ENCODE measurements at places on chromosomes 13 and 19.

GRCh38 chr13:52421216-52421615 is 15.2 kb upstream of the THSD1 start:
- no peak for DNase-seq

GRCh38 chr13:83065108-83065507 is 817.2 kb downstream of the SLITRK1 start:
- no peak for DNase-seq

GRCh38 chr13:109180905-109181425 is 551.6 kb downstream of the MYO16 start:
- DNase-seq, result no peak

DNA sequence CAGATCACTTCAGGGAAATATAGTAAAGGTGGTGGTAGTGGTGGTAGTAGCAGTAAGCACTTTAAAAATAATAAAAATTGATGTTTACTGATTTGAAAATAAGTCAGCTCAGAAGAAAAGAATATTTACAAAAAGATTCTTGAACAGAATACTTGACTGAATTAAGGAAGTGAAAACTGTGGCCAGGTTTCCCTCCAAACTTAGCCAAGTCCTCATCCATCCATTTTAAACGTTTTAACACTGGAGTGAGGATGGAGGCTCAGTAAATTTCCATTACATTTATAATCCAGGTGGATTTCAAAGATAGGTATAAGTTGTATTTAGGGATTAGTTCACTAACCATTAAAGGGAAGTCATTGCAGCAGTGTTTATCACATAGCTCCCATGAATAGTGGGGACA is 221.5 kb downstream of the RGCC start:
- no peak for DNase-seq

GRCh38 chr13:26220575-26220974 is 1.5 kb downstream of the RNF6 start:
- DNase-seq, result no peak

- DNase-seq, result no peak
These were observed 1.2 kb upstream of the ZFP36 start for GRCh38 chr19:39405261-39405957.

- no peak for DNase-seq
These were observed 308.6 kb downstream of the HS6ST3 start for GRCh38 chr13:96398486-96398885.

GRCh38 chr19:51025401-51025800 is 1.0 kb downstream of the KLK11 start:
- no peak for DNase-seq

GRCh38 chr19:41320185-41320518 is 10.2 kb downstream of the CCDC97 start:
- no peak for DNase-seq

- DNase-seq, result peak; percentile 71
These were observed at the start of gene JAK3 for GRCh38 chr19:17847538-17848366. Gene JAK3 (minus strand): TSS chr19:17847982. CDS start chr19:17844417, 3,565 bp downstream.

DNA sequence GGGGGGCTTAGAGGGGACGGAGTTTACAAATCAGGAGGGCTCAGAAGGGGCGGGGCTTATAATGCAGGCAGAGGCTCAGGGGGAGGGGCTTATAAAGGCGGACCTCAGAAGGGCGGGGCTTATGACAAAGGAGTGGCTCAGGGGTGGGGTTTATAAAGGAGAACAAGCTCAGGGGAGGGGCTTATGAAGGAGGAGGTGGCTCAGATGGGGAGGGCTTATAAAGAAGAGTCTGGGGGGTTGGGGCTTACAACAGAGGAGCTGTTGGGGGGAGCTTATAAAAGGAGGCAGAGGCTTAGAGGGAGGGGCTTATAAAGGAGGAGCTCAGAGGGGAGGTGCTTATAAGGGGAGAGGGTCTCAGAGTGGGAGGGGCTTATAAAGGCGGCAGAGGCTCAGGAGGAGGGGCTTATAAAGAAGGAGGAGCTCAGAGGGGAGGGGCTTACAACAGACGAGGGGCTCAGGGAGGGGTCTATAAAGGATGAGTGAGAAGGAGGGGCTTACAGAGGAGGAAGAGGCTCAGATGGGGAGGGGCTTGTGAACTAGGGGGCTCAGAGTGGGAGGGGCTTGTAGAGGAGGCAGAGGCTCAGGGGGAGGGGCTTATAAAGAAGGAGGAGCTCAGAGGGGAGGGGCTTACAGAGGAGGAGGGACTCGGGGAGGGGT is 1.0 kb downstream of the SMIM24 start:
- DNase-seq, result peak; percentile 91

DNA sequence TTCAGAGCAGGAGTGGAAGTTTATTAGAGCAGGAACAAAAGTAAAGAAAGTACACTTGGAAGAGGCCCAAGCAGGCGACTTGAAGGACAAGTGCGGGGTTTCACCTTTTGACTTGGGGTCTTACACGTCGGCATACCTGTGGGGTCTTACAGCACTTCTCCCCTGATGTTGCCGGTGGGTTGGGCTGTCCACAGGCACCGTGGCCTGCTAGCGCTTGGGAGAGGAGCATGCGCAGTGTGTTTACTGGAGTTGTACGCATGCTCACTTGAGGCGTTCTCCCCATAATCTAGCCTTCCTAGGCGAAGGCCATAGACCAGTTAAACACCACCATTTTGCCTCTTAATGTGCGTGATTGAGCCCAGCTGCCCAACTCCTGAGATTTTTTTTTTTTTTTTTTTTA is 25.0 kb upstream of the PLEKHF1 start:
- no peak for DNase-seq

GRCh38 chr13:66855131-66855530 is 375.0 kb downstream of the PCDH9 start:
- no peak for DNase-seq

DNA sequence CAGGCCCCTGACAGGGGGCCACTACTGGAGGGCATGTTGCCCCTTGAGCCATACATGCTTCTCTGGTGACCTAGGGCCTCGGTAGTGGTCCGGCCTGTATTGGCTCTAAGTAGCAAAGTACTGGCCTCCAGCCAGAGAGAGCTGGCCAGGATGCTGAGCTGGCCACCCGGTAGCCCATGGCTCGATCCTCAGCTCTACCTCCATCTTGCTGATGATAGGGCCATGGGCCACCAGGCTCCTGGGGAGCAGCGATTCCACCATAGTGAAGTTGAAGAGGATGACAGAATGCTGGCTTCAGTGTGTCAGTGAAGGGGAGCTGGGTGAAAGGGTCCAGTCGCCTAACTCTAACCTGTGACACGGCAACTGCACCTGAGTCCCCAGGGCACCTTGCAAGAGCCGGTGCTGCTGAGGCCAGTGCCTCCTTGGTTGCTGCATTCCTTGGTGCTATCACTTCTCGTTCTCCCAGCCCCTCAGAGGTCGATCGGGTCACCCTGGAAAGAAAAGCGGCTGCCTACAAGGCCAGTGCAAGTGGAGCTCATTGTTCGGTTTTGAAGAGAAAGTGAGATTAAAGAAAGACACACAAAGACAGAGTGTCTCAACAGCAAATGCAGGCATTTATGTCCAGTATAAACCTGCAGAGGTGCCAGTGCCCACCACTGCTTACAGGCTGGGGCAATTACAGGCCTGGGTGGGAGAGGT is 5.0 kb downstream of the FPR3 start:
- no peak for DNase-seq

DNA sequence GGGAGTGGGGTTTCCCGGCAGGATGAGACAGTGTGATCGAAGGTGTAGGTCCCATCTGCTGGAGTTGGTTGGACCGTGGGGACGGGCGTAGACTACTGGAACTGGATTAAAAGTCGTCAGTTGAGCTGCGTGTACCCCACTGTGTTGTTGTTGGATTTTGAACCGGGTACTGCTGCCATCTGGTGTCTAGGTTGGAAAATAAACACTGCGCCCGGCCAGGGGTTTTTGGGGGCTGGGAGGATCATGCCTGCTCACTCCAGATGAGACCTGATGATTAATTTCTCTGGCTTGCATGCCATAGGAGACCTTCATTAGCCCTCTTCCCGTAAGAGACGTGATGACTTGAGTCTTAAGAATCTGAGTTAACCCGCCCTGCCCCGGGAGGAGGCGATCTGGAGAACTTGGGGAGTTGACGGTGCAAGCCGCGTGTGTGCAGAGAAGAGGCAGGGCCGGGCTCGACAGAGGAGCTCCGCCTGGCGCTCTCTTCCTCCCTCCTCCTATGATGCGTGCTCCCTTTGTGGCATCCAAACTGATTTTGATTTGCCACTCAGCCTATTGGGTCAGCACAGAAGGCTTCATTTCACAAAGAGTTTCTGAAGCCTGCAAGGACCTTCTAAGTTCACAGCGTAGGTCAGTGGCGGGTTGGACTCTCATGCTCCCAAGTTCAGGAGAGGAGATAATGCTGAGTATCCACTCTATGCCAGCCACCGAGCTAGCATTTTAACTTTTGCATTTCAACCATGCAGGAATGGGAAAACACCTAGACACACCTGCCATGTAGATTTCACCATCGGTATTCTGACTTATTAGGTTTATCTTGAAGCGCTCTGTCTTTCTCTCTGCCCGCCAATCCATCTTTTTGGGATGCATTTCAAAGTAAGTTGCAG is 2.7 kb downstream of the UHRF1 start:
- DNase-seq, result peak; percentile 87

DNA sequence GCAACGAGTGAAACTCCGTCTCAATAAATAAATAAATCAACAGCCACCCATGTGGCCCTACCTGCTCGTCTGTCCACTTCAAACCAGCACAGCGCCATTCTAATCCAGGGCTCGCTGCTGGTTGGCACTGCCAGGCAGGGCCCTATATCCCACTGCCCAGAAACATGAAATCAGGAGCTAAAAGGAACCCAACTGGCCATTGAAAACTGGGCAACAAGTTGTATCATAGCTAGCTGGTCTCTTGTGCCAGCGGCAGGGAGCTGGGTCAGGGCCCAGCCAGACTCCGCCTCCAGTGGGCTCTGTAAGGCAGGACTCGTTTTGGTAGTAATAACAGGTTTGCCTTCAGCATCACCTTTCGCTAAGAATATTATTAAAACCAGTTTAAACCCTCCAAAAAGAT is 39.3 kb downstream of the GGACT start:
- DNase-seq, result no peak

Measured in Kasumi-1 (cell line).